ENCODE measurements at places on chromosomes 7 and 10.

- no peak for DNase-seq
Observed at GRCh38 chr7:33536398-33537103, 368.8 kb upstream of the BMPER start.

- no peak for DNase-seq
Observed at GRCh38 chr10:110533149-110533548, 34.3 kb upstream of the SMC3 start.

- DNase-seq, result no peak
Observed at GRCh38 chr7:121352323-121352722, 23.5 kb downstream of the WNT16 start.

DNA sequence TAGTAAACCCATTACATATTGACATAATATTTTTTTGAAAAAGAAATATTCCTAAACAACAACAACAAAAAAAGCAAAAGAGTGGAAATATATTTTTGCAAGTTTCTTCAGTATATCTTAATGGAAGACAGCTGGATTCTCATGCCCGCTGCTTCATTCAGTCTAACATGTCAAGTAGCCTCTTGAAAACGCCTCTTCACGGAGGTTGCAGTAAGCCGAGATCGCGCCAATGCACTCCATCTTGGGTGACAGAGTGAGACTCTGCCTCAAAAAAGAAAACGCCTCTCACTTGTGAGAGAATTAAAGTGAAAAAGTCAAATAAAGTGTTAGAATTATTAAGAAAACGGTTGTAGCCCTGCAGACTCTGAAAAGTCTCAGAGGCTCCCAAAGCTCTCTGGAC is 1.3 kb downstream of the CUTC start:
- DNase-seq, result no peak

GRCh38 chr7:50220273-50220672 is 84.2 kb upstream of the IKZF1 start:
- DNase-seq, result no peak

- DNase-seq, result no peak
Observed at GRCh38 chr10:119199231-119199992, 8.0 kb upstream of the GRK5 start.

GRCh38 chr10:93630625-93631557 is 18.6 kb downstream of the PDE6C start:
- no peak for DNase-seq

GRCh38 chr10:80290474-80291220 is 1.2 kb upstream of the MAT1A start:
- no peak for DNase-seq

DNA sequence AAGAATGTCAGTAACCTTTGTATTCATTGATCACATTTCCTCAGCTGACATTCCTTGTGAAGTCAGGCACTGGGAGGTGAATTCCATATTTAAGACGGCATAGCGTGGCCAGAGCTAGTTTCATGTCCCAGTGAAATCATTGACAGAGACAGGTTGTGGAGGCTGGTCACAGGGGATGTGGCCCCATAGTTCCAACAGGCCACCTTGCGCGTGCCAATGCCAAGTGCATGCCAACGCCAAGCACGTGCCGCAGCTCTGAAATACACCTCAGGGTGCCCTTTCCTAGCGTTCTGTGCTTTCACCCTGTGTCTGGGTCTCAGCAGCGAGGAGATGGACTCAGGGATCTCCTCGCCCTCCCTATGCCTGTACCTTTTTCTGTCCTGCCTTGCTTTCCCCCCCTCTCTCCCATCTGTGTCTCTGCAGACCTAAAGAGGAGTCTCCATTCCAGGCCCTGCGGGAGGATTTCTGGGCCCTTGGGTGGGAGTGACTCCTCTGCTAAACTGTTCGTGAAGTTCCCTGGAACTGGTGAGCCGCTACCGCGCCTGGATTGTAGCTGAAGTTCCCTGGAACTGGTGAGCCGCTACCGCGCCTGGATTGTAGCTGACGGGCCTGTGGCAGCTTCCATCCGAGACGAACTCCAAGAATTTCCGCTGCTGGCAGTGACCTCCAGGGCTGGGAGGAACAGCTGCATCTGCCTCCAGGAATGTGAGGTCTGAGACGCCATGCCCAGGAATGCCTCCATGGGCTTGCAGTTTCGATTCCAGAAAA is 19.7 kb downstream of the AQP1 start:
- no peak for DNase-seq

All from iPS DF 6.9 (cell line).